ENCODE measurements at places on chromosomes 5 and 9.

DNA sequence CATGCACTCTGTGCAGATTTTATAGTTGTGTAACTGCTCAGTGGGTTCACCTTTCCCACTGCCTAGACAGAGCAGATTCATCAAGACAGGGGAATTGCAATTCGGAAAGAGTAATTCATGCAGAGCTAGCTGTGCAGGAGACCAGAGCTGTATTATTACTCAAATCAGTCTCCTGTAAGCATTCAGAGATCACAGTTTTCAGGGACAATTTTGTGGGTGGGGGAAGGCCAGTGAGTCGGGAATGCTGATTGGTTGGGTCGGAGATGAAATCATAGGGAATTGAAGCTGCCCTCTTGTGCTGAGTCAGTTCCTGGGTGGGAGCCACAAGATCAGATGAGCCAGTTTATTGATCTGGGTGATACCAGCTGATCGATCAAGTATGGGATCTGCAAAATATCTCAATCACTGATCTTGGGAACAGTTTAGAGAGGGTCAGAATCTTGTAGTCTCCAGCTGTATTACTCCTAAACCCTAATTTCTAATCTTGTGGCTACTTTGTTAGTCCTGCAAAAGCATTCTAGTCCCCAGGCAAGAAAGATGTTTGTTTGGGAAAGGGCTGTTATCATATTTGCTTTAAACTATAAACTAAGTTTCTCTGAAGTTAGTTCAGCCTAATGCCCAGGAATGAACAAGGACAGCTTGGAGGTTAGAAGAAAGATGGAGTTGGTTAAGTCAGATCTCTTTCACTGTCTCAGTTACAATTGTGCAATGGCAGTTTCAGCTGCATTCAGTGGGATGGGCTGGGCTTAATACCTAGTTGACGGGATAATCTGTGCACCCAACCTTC, 12.7 kb upstream of the SVEP1 start:
- DNase-seq: no peak

GRCh38 chr9:70749066-70749465, 334.6 kb upstream of the KLF9 start:
- no peak for DNase-seq

DNA sequence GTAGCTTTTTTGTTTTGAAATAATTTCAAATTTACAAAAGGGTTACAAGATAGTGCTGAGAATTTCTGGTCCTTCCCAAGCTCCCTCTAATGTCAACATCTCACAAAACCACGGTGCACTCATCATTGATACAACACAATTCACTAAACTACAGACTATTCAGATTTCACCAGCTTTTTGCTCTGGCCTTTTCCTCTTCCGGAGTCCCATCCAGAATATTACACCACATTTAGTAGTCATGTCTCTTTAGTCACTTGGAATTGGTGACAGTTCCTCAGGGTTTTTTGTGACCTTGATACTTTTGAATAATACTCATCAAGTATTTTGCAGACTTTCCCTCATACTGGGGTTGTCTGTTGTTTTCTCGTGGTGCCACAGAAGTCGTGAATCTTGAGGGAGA, 484.0 kb downstream of the GADD45G start:
- no peak for DNase-seq

GRCh38 chr5:175692235-175692995, 34.5 kb downstream of the HRH2 start:
- DNase-seq: no peak

DNA sequence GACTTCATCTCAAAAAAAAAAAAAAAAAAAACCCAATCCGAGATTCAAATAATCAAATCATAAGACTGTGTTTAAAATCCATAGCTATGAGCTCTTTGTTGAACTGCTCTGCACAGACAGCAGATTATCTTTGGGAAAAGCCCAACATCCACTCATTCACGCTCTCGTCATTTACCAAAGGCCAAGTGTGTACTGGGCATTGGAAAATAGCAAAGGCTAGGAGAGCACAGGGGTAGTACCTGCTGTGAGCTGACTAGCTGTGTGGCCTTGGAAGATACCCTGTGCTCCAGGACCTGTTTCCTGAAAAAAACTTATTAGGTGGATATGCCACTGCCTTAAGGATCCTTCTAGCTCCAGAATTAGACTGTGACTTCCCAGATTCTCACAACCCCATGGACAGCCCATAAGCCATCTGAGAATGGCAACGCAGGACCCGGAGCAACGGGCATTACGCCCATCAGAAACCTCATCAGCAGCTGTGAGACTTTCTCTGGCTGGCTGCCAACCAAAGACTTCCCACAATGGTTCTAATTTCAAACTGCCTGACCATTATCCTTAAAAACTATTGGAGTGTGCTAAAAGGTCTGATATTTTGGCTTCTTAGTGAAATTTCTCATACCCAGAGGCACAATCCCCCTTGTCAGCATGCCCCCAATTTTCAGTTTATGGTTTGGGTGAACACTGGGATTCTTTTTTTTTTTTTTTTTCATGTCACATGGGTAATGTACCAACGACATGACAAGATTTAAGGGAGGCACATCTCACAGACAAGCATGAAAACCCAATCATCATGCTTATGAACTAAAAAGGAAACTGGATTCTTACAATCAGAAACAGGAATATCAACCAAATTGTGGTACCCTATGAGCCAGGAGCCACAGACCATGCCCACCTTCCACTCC, 16.8 kb downstream of the SERINC5 start:
- DNase-seq: no peak

DNA sequence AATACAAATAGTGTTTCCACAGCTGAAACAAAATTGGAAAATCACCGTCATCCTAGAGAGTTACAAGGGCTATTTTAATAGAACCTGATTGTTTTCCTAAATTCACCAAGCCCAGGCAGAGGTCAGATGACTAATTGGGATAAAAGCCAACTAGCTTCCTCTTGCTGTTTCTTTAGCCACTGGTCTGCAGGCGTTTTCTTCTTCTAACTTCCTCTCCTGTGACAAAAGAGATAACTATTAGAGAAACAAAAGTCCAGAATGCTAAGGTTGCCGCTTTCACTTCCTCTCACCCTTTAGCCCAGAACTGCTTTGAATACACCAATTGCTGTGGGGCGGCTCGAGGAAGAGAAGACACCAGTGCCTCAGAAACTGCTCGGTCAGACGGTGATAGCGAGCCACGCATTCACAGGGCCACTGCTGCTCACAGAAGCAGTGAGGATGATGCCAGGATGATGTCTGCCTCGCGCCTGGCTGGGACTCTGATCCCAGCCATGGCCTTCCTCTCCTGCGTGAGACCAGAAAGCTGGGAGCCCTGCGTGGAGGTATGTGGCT, at the start of gene TLR4:
Gene TLR4, plus strand, starts transcription at position 380 of the 552 bp plus-strand sequence. Its CDS starts 70 bp downstream, at position 450.
- no peak for DNase-seq

- DNase-seq: no peak
These were observed 57.5 kb downstream of the DAB2IP start for GRCh38 chr9:121708768-121709488.

- DNase-seq: no peak
These were observed 85.8 kb upstream of the IL6ST start for GRCh38 chr5:56080375-56081052.

DNA sequence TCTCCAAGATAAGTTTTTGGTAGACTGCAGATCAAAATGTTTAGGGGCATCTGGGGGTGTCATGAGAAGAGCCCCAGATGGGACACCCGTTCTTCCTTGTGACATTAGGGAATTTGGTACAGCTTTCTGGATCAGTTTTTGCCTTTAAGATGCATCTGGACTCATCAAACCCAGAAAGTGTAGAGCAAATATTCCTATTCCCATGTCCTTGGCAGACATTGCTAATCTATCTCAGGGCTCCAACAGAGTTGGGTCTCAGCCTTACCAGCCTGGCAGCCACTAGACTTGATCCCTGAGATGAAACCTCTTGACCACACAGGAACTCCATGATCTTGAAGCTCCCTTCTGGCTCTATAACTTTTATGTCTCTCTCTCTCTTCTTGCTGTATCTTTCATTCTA, 35.6 kb downstream of the ERGIC1 start:
- DNase-seq: no peak

- DNase-seq: peak; percentile 10
These were observed 3.4 kb downstream of the BTNL9 start for GRCh38 chr5:181043285-181044092.

GRCh38 chr5:139870677-139871076, 75.1 kb downstream of the PSD2 start:
- DNase-seq: no peak

- DNase-seq: no peak
These were observed 157.0 kb upstream of the NTRK2 start for GRCh38 chr9:84512493-84512892.

- DNase-seq: no peak
These were observed 135.6 kb upstream of the PPP1R26 start for GRCh38 chr9:135343837-135344522.

GRCh38 chr5:76528547-76529331, 94.5 kb downstream of the F2RL2 start:
- no peak for DNase-seq

GRCh38 chr5:174563899-174564298, 160.5 kb upstream of the MSX2 start:
- no peak for DNase-seq

DNA sequence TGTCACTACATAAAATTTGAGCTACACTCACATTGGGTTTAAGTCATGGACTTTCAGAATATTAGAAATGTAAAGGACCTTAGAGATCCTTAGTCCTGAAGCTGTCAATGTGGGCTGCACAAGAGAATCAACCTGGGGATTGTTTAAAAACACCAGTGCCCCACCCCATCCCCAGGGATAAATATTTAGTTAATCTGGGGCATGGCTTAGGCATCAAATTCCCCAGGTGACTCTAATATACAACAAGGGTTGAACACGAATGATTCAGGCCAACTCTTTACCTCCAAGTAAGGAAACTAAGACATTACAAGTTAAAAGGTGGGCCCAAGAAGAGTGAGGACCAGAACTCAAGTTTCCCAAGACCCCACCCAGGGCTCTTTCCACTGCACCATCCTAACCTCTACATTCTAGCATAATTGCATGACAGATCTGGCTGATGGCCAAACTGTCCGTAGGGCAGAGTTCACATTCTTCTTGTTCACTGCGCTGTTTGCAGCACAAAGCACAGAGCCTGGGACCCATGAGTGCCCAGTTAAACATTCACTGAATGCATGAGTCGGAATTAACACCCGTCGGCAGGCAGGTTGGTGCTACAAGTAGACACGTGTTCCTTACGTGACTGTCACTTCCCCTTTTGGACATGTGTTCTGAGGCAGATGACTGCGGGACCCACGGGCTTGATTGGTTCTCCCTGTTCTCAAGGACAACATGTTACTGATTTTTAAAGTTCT, 25.2 kb downstream of the CYFIP2 start:
- DNase-seq: no peak

All from central memory CD8-positive, alpha-beta T cell (primary cell).